Activated B cell treated with CpG ODN at 0.5 μM for 24 hours (primary cell): ENCODE measurements at places on chromosomes 3 and 15. TPM values are rescaled to one million over a fixed set of nuclear protein-coding genes. Genes with fewer than 3 reads are reported as not detected.

IL12A gene
- total RNA-seq: 7.0 and 7.8 TPM in 2 replicates

MOBP gene
- 0.13 TPM in 1 of 2 replicates, not detected in the other for total RNA-seq

CADPS gene
- 0.05 TPM in 1 of 2 replicates, not detected in the other for total RNA-seq

SMAD6 gene
- 0.04 and 0.05 TPM in 2 replicates for total RNA-seq

CHRNA7 gene
- total RNA-seq: not detected in 2 replicates

GREM1 gene
- not detected in 2 replicates for total RNA-seq

PLSCR5 gene
- total RNA-seq: not detected in 2 replicates

THPO gene
- not detected in 2 replicates for total RNA-seq
